ENCODE measurements at places on chromosomes 5 and 9.

DNA sequence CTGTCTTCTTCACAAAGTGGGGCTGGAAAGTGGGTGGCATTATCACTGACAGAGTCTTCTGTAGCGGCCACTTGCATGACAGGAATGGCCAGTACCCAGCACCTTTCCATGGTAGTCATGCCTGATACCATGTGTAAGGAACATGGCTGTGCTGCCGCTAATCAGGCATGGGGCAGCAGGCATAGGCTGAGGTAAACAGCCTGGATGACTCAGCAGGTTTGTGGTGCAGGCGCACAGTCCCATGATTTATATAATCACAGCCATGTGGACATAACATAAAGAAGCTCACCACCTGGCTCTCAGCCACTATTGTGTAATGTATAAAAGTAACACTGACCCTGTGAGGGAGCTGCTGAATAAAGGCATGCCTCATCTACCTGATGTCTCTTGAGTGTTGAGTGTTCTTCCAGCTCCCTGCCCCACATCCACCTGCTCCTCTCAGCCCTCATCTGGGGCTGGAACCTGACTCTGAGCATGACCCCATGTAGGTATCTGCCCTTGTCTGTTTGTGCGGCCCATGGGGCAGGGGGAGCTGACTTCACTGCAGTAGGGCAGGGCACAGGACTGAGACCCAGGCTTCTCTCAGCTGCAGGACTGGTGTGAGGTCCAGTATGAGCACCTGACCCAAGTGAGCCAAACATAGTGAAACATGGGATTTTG is 13.2 kb upstream of the ICE1 start:
- DNase-seq, result no peak

DNA sequence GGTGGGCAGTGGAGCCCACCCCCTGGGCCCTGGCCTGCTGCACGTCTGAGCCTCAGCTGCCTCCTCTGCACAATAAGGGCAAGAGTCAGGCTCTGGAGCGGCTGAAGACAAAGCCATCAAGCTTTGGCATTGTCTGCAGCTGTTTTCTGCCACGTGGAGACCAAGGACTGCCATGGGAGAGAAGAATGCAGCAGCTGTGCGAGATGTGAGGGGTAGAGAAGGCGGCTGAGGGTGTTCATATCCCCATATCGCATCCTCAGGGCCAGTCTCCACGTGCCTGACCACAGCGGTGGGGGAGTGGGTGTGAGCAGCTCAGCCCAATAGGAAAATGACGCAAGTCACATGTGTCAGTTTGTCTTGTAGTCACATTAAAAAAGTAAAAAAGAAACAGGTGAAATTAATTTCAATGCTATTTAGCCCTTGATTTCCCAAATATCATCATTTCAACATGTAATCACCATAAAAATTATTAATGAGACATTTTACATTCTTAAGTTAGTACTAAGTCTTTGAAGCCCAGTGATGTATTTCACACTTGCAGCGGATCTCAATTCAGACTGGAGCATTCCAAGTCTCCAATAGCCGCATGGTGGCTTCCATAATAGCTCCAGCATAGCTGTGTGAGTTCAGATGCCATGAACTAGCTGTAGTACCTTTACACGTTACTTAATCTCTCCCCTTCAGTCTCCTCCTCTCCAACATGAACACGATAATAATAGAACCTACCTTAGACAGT is 6.6 kb downstream of the C1QTNF2 start:
- no peak for DNase-seq

DNA sequence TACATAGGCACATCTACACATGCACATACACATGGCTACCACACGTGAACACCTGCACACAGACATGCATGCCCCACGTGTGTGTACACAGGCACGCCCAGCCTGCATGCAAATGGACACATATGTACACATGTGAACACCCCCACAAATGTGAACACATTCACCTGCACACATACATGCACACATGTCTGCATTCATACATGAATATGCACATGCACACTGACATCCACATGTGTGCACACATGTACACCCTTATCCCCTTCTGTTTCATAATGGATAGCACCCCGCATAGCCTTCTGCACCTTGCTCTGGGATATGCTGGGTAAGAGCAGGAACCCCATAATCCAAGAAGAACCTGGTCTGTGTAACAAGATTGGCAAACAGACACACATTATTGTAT is 66.2 kb downstream of the WNK2 start:
- no peak for DNase-seq

- peak; percentile 64 for DNase-seq
These were observed 802 bp downstream of the ITGA2 start for GRCh38 chr5:52989781-52990527.

GRCh38 chr5:28313321-28313951 is 1275.0 kb upstream of the CDH9 start:
- DNase-seq, result no peak

All from WTC11 (cell line).